ENCODE measurements at places on chromosomes 12 and 14. TPM values are rescaled to one million over a fixed set of nuclear protein-coding genes. Genes with fewer than 3 reads are reported as not detected.

The ANG gene
- total RNA-seq = 1.3 TPM

The MIP gene
- total RNA-seq = not detected

The NGB gene
- total RNA-seq = not detected

The C12orf42 gene
- total RNA-seq = 11.1 TPM

The TEX52 gene
- total RNA-seq = not detected

The PLEKHD1 gene
- total RNA-seq = 0.31 TPM

The SRGAP1 gene
- 2.1 TPM for total RNA-seq

The CPNE6 gene
- total RNA-seq = not detected

The SLC6A15 gene
- total RNA-seq = not detected

The CLEC9A gene
- 0.42 TPM for total RNA-seq

The KLHL33 gene
- 0.10 TPM for total RNA-seq

The KRT73 gene
- 21.4 TPM for total RNA-seq

The ACSS3 gene
- 0.10 TPM for total RNA-seq

The PLA2G1B gene
- total RNA-seq = 0.31 TPM

The MCRS1 gene
- 28.1 TPM for total RNA-seq

The SLC25A47 gene
- total RNA-seq = 0.10 TPM

The APOF gene
- total RNA-seq = not detected

The SOX5 gene
- total RNA-seq = 0.94 TPM

The ANGEL1 gene
- total RNA-seq = 6.7 TPM

The PTHLH gene
- total RNA-seq = not detected

The TRIM9 gene
- 0.42 TPM for total RNA-seq

The HECTD4 gene
- 33.9 TPM for total RNA-seq

The TXNDC16 gene
- total RNA-seq = 18.5 TPM

The NRXN3 gene
- under 0.01 TPM for total RNA-seq

The NINJ2 gene
- total RNA-seq = 8.4 TPM

The SLC38A6 gene
- 8.9 TPM for total RNA-seq

The RNASE3 gene
- total RNA-seq = 2.2 TPM

The IL31 gene
- not detected for total RNA-seq

The CPSF2 gene
- 13.9 TPM for total RNA-seq

The CMA1 gene
- not detected for total RNA-seq

The CKB gene
- total RNA-seq = 6.4 TPM

The TMEM30B gene
- total RNA-seq = 5.8 TPM

The PRIMA1 gene
- total RNA-seq = not detected

The ZDHHC22 gene
- not detected for total RNA-seq

The CDC42BPB gene
- 14.1 TPM for total RNA-seq

The CLMN gene
- 9.0 TPM for total RNA-seq

The CIROP gene
- not detected for total RNA-seq

The PROX2 gene
- total RNA-seq = 0.21 TPM

The ACSM4 gene
- not detected for total RNA-seq

The KLRG1 gene
- 23.6 TPM for total RNA-seq

The RNU7-1 gene
- total RNA-seq = not detected

The TMCC3 gene
- total RNA-seq = 10.9 TPM

The KRT6B gene
- total RNA-seq = not detected

The DYNC1H1 gene
- total RNA-seq = 260 TPM

The PPP4R4 gene
- total RNA-seq = 0.84 TPM

The KRT7 gene
- total RNA-seq = not detected
